CMK (cell line): ENCODE measurements at places on chromosomes 12 and 14.

- DNase-seq, result no peak
Observed at GRCh38 chr12:97063292-97063935, 156.4 kb downstream of the NEDD1 start.

GRCh38 chr12:80419644-80420043 is 24.4 kb upstream of the PTPRQ start:
- DNase-seq, result no peak

DNA sequence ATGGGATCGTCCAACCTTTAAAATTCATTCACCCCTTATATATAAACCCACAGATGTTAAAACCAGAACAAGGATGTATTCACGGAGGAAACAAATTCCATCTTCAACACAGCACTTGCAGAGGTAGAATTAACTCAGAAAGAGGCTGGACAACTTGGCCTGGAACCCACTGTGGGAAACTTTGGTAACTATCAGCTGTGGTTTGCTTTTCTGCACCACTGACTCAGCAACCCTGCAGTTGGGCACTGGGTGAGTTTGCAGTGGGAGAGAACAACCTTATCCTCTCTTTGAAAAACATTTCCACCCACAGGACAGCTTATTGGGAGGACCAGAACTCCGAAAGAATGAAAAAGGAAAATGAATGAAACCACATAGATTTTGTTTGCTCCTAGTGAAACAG is 66.3 kb downstream of the ZNF664 start:
- DNase-seq, result no peak

DNA sequence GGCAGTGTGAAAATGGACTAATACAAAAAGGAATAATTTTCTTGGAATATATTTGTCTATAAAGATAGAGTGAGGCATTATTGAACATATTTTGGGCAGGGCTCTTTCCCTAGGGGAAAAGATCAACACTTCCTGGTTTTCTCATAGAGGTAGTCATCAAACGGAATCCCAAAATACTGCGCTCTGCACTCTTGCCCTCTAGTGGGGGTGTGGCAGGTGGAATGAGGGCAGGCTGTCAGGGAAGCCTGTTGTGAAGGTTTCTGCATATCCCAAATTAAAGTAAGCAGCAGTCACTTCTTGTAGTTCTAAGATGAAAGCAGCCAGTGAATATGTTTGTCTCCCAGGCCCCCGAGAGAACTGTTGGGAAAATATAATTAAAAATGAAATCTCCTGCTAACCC is 666.8 kb upstream of the TMEM132C start:
- no peak for DNase-seq

DNA sequence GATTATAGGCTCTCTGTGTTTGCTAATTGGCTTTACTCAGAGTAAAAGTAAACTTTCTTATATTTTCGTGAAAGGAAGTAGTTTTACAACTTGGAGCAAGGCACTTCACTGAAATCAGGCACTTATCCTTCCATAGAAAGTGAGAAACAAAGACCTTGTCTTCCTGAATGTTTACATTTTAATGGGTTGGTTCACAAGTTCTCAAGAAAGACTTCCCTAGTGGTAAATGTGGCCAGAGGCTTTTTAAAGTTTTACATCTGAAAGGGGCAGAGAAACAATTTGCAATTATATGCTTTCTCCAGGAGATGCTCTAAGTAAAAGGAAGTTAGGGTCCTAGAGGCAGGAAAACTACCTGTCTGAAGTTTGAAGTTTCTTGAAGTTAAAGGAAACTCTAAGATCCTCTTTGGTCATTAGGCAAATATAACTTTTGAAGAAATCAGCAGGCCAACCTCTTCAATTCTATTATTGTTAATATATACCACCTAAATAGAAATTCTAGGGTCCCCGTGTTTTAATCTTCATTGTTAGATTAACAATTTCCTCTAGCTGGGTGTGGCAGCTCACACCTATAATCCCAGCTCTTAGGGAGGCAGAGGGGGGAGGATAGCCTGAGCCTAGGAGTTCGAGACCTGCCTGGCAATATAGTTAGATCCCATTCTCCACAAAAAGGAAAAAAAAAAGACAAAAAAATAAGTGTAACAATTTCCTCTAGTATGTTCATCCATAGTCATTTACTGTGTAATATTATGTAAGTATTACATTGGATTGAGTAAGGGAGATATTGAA is 644.9 kb upstream of the FOXG1 start:
- DNase-seq, result no peak

DNA sequence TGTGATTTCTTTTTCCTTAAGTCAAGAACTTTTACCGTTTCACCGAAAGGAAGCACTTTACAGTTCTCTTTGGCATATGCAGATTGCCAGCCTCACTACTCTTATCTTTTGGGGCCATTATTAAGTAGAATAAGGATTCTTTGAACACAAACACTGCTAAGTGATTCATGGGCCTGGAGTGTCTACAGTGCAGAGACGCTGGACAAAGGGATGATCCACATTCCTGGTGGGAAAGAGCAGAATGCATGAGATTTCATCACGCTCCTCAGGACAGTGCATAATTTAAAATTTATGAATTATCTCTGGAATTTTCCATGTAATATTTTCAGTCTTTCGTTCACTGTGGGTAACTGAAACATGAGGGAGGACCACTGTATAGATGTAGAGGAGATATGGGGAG is 90.2 kb downstream of the TTLL5 start:
- DNase-seq, result no peak

GRCh38 chr12:84785281-84785680 is 127.3 kb downstream of the SLC6A15 start:
- DNase-seq, result no peak

GRCh38 chr12:51687177-51687576 is 96.1 kb downstream of the SCN8A start:
- no peak for DNase-seq

- no peak for DNase-seq
Observed at GRCh38 chr12:19477071-19477470, 37.8 kb downstream of the AEBP2 start.

DNA sequence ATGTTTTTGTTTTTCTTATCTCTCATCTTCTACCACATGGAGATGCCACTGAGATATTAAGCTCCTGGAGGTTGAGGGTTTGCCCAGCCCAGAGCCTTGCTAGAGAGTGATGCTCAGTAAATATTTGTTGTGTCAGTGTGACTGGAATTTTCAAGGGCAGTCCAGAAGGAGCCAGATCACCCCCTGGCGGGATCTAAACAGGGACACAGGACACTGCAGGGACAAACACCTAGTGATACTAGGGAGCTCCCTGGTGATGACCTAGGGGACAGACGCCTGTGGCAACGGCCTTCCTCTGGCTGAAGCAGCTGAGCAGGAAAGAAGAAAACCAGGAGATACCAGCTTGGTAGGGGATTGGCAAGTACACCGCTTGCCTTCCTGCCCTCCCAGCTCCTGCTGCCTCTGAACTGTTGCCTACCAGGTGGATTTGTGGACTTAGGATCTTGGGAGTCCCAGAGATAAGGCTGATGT is 714.4 kb upstream of the TBX3 start:
- DNase-seq, result no peak

DNA sequence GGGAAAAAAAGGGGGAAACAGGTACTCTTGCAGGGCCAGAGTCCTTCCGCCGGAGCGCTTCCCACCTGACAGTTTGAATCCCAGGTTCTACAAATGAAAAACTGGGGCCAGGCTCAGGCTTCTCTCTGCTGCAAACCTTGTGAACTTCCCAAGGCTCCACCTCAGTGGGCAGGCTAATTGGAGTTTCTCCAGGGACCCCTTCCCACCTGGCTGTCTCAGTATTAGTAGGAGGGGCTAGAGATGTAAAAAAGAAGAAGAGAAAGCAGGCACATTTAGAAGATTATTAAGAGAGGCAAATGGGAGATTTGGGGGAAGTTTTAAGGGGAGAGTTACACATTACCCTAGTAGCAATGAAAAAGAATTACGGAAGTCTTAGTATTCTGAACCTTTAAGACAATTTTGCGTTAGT is 20.0 kb upstream of the CLEC2D start:
- no peak for DNase-seq

GRCh38 chr12:1930803-1931597 is 12.5 kb upstream of the CACNA2D4 start:
- DNase-seq, result no peak

DNA sequence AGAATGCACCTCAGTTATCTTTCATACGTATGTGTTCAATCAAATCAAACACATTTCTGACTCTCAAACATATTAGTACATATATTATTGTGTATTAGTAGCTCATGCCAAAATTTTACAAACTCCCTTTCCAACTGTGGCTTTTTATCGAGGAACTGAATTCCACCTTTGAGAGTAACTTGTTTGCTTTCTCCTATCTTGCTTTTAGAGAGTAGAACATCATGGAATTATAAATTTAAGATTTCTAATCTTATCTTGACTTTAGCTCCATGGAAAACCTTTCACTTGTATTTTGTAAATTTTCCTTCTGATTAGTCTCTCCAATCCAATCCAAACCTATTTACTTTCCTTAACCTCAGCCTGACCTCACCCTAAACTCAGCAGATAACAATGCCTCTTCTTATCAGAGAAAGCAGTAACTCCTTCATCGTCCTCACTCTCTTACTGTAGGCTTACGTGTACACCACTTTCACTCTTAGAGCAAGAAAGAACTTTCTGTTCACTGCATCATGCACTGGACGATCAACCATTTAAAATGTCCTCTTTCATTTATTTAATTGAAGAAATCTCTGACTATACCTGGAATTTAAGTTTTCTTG is 164.5 kb downstream of the TMTC3 start:
- no peak for DNase-seq

- DNase-seq, result no peak
Observed at GRCh38 chr14:24814944-24815343, 181.0 kb upstream of the GZMB start.

DNA sequence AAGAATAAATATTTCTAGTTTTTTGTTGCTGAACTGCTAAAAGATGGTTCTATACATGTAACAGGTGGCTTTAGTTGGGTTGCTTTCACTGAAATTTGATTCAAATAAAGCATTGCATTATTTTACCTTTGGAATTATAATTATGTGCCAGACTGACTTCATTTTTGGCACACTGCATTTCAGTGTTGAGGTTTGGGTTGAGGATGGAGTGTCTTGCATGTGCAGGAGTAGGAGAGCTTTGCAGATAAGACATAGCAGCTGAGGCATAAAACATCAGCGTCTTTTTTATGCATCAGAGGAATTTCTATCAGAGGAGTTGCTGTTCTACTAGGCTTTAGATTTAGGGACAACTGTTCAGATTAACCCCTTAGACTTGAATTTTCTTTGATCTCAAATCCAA is 17.2 kb downstream of the SAMD4A start:
- no peak for DNase-seq

DNA sequence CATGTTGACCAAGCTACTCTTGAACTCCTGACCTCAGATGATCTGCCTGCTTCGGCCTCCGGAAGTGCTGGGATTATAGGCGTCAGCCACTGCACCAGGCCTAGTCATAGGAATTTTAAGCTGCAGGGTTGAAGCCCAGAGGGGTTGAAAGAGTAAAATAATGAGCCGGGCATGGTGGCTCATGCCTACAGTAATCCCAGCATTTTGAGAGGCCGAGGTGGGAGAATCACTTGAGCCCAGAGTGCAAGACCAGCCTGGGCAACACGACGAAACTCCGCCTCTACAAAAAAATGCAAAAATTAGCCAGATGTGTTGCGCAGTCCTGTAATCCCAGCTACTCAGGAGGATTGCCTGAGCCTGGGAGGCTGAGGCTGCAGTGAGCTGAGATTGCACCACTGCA is 69.6 kb downstream of the GALNT8 start:
- DNase-seq, result no peak

- no peak for DNase-seq
Observed at GRCh38 chr12:78248321-78248720, 417.6 kb downstream of the NAV3 start.

- DNase-seq, result no peak
Observed at GRCh38 chr12:92503029-92503931, 199.5 kb upstream of the PLEKHG7 start.

GRCh38 chr14:54002653-54003052 is 46.0 kb upstream of the BMP4 start:
- no peak for DNase-seq

- no peak for DNase-seq
Observed at GRCh38 chr12:77630344-77630743, 200.3 kb upstream of the NAV3 start.

DNA sequence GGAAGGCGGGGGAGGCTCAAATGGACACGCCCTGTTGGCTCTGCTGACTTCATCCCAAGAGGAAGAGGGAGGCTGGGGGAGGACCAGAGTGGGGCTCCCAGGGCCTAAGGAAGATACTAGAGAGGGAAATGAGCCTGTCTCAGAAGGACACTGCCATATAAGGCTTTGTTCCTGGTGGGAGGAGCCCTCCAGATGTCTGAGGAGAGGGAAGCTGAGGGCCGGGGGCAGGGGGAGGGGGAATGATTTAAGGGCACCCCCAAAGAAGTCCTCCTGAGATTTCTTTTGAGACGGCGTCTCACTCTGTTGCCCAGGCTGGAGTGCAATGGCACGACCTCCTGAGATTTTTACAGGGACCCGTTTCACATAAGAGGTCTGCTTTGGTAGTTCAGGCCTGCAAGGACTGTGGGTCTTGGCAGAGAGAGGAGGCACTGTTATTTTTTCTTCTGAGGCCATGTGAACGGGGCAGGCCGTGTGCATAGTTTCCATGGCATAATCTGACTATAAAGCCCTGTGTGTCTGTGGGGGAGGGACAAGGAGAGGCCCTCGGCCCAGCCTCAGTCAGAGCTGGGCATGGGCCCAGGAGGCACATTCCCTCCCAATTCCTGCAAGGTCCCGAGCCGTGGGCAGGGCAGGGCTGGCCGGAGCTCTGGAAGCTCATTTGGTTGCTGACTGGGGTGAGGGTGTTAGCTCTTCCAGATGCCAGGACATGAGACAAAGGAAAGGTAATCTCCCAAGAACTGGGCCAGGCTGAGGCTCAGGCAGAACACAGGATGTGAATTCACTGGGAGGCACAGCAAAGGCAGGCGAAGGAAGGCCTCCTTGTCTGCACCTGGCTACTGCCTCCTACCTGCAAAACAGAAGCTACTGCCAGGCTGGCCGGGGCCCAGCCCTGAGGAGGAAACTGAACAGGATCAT is 22.2 kb upstream of the PLEKHG3 start:
- DNase-seq, result no peak

DNA sequence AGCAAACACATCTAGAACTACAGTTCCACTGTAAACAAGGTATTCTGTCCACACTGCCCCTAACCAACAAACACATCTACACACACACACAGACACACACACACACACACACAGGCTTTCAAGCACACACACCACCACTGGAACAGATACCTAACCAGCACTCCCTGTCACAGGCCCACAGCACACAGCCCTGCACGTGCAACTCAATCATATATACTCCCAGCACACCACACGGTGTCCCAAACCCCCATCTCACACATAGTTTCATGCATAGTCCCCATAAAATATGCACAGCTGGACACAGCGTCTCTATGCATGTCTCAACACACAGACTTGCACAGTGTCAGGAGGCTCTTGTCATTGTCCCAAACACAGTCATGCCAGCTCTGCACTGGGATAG is 27.6 kb downstream of the KRT8 start:
- DNase-seq, result no peak

- no peak for DNase-seq
Observed at GRCh38 chr14:91396959-91397815, 20.4 kb downstream of the CCDC88C start.

- DNase-seq, result no peak
Observed at GRCh38 chr12:32617534-32617933, 61.6 kb upstream of the DNM1L start.
